Activated T-helper 1 cell treated with anti-CD3 and anti-CD28 coated beads, Interleukin-12 subunit alpha, Interleukin-12 subunit beta, Interleukin-2, Interleukin-4 antibody, amounts not matched to agents 30 ng/mL and 10 ng/mL and 1 ng/mL, durations not matched to agents 14 hours and 24 hours and 36 hours (primary cell): ENCODE measurements at places on chromosomes 6 and 20. TPM values are rescaled to one million over a fixed set of nuclear protein-coding genes. Genes with fewer than 3 reads are reported as not detected.

DNA sequence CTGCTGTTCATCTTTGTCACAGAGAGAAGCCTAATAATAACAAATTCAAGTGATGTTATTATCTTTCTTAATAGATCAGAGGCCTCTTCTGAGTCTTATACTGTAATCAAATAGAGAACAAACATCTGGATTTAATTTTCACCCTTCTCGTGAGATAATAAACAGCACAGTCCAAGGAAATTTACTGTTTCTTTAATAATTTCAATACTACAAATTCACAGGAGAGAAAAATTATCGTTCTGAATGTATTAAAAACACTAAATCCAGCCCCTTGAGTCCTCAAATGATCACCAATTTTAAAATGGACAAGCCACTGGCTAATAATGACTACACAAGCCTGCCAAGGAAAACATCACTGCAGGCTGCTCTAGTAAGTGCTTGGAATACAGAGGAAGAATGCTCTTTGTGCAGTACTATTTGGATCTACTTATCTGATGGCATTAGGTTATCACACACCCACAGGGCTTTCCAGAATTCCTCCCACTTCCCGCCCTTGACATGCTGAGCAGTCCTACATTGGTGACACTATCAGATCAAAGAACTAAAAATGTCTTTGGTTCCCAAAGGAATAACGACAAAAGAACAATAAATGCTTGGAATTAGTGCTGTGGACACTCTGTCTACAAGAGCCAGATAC lies 38.1 kb downstream of the SYNE1 start:
- no peaks in the 10 kb centered on the region for H3K36me3 ChIP-seq
- H3K27me3 ChIP-seq, result peaks cover 3% of the 10 kb centered on the region
- H3K27ac ChIP-seq, result no peak overlapping the region
- H3K4me3 ChIP-seq, result no peak overlapping the region
- no peak for DNase-seq

DNA sequence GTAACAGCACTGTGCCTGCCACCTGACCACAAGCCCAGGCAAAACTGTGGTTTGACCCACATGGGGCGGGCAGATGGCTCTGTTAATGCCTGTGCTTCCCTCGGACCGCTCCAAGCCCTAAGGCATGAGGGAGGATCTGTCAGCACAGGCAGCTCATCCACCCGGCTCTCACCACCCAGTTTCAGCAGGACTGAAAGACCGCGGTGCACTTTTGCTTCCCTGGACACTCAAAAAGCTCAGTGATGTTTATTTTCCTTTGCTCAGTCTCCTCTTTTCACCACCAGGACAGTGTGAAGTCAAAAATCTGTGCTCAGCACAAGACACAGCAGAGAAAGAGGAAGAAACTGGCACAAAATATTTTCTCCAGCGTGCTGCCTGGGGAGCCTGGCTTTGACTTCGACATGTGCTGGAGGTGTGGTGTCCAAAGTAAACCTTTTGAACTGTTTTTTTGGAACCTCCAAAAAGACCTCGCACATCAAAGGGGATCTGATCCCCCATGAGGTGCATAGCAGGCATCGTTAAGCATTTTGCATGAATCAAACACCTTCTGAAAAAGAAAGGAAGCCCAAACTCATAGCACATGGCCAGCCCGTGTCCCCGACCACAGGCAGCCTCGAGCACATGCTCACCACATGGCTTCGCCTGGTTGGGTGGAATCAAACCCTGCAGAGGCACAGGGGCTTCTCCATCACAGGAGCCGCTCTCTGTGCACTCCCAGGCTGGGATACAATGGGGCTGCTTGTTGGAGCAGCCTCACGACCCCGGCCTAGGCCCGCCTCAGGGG lies 441.7 kb upstream of the JARID2 start:
- H3K4me3 ChIP-seq, result no peak overlapping the region
- no peak overlapping the region for H3K27ac ChIP-seq
- peaks cover 7% of the 10 kb centered on the region for H3K4me1 ChIP-seq
- no peak for DNase-seq
- no peaks in the 10 kb centered on the region for H3K27me3 ChIP-seq
- H3K36me3 ChIP-seq, result peaks cover 2% of the 10 kb centered on the region

GSTA3 gene
- not detected in 2 replicates for total RNA-seq

ADGB gene
- not detected in 2 replicates for total RNA-seq
